Cerebellum (tissue), 4 donors: ENCODE measurements at places on chromosomes 7 and 10.

DNA sequence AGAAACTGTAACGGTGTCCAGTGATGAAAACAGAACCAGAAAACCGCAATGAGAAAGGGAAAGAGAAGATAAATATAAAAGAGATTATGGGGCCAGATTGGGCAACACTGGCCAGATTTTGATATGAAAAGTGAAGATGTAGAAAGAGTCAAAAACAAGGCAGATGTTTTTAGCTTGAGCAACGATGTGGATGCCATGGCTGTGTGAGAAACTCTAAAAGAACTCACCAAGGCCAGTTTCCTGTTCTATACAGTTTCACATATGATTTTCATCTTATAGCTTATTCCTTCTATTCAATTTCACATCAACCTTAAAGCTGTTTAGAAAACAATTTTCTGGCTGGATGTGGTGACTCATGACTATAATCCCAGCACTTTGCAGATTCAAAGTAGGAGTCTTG, 36.3 kb downstream of the CSTF2T start:
- DNase-seq, result no peak

- DNase-seq, result no peak
These were observed 29.3 kb downstream of the AP3M1 start for GRCh38 chr10:74121368-74121767.

- DNase-seq, result no peak
These were observed 839.7 kb downstream of the CNTNAP2 start for GRCh38 chr7:146956321-146956720.

DNA sequence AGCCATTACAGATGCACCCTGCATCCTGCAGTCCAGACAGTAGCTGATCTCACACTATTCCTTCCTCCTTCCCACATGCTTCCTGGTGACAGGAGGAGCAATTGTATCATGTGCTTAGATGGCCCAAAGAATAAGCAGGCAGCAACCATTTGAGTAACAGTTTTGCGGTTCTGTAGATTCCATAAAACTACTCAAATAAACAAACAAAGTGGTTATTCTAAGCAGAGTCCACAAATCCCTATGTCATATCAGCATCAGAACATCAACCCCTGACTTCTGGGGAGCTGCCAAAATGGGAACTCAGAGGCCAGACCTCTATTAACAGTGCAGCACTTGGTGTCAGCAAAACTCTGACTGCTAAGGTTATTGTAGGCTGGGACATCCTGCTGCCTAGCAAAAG, 226.0 kb downstream of the SORCS1 start:
- no peak for DNase-seq

DNA sequence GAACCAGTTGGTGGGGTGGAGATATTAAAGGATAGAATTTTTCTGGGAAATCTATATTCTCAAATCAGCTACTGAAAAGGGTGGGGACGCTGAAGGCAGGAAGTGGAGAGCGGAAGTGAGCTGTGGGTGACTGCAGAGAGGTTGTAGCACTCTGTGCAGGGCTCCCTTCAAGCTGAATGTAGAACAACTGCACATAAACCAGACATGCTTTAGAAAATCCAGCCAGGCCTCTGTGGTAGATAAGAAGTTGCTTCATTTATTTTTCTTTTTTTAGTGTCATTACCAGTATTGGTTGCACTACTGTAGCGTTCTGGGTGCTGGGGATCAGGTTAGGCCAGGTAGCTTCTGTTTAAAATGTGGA, 127.8 kb downstream of the CELF2 start:
- DNase-seq, result no peak

DNA sequence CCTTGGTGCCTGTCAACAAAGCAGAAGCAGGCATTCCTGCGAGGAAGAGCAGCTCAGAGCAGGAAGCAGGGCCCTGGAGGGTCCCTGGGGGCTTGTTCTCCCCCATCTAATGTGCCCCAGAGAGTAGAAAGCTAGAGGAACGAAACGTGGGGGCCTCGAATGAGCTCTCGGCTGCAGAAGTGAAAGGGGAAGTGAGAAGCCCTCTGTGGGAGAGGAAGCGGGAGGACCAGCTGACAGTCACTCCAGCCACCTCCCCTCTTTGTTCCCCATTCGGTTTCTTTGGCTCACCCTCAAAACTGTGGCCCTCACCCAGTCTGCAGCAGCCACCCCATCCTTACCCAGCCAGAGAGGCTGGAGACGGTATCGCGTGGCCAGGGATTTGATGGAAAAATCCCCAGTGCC, 25.0 kb downstream of the C10orf105 start:
- no peak for DNase-seq

DNA sequence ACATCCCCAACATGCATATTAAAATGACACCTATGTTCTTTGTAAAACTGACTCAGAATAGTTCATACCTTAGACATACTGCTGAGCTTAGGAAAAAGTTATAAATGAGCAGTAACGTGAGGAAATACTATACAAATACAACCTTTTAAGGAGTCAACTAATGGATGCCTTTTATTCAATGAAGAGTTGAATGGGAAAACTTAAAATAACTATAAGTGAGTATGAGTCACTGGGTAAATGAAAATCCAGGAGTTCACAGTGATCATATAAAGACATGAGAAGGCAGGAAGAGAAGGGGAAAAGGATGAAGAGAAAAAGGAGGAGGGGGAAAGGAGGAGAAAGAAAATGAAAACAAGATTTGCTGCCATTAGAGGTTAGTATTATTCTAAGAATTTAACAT, 157.8 kb upstream of the PCDH15 start:
- DNase-seq, result no peak

GRCh38 chr10:6659451-6659850, 79.4 kb upstream of the PRKCQ start:
- DNase-seq, result no peak

DNA sequence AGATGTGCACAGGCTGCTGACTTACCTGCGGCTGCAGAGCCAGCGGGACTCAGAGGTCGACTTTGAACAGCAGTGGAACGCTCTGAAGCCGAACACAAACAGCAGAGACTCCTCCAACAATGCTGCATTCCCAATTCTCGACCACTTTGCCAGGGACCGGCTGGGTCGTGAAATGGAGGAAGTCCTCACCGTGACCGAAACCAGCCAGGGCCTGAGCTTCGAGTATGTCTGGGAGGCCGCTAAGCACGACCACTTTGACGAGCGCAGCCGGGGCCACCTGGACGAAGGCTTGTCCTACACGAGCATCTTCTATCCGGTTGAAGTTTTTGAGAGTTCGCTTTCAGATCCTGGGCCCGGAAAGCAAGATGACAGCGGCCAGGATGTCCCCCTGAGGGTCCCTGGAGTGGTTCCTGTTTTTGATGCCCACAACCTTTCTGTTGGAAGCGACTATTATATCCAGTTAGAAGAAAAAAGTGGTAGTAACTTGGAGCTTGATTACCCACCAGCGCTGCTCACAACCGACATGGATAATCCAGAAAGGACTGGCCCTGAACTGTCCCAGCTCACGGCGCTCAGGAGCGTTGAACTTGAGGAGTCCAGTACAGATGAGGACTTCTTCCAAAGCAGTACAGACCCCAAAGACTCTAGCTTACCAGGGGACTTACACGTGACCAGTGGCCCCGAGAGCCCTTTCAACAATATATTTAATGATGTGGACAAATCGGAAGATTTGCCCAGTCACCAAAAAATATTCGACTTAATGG, 19.4 kb upstream of the BHLHA15 start:
- DNase-seq, result no peak

GRCh38 chr7:38453168-38453567, 178.0 kb downstream of the AMPH start:
- DNase-seq, result no peak

DNA sequence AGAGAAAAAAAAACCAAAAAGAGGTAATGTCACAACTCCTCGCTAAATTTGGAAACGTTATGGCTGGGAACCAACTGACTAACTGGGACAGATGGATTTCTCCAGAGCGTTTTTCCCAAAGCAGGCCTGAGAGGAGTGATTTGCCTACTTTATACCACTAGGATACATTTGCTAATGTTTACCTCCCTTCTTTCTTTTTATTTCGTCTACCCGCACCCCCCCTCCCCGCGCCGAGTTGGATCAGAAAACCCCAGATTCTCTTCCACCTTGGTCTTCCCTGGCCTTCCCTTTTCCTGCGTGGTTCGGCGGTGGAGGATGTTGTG, 7.2 kb downstream of the CPA2 start:
- DNase-seq, result peak; percentile 53

DNA sequence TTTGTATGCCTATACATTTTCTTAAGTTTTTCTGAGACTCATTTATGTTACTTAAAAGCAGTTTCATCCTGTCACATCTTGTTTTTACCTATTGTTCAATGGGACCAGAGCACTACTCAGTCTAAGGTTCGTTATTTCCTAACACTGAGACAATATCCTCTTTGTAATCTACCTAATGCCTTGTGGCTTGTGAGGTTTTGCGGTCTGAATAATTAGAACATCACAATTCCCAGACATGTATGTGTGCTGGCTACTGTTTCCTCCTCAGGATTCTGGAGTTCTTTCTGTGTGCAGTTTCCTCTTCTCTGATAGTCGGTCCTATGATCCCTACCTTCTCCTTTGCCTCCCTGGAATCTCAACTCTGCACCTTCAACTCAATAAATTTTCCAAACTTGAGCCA, 620.2 kb downstream of the ANKRD7 start:
- DNase-seq, result no peak

- no peak for DNase-seq
These were observed 111.9 kb downstream of the GPAM start for GRCh38 chr10:112071596-112072133.

- no peak for DNase-seq
These were observed 35.7 kb upstream of the RHOBTB1 start for GRCh38 chr10:60979667-60980104.

DNA sequence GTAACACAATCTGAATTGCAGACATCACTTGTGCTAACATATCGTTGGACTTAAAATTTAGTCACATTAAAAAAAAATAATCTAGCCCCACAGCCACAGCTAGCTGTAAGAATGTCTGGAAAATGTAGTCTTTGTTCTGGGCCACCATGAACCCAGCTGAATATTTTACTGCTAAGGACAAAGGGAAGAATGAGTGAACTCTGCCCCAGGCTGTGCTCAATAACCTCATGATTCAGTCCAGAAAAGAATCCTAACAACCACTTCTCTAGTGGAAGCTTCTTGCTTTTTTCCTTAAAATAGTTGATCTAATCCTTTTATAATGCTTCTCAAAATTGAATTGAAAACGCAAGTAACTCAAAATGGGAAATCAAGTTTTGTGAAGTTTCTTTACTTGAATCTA, 25.6 kb upstream of the SOSTDC1 start:
- no peak for DNase-seq

- DNase-seq, result no peak
These were observed 718 bp downstream of the DYNC2I1 start for GRCh38 chr7:158856883-158857668.

DNA sequence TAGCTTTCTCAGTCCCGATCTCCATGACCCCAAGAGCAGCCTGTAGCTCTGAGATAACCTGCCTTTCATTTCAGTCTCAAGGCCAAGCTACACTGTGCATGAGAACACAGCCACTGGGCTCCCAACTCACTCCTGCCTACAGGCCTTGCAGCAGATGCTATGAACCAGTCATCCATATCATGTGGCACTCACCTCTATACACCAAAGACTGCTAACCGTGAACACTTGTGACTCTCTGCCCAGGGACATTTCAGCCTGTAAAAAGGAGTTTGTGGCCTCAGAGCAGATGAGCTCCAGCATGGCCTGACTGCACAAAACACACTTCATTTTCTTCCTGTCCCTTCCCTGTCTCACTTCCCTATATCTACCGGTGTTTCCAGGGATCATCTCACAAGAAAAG, 56.9 kb upstream of the NPY start:
- DNase-seq, result no peak

DNA sequence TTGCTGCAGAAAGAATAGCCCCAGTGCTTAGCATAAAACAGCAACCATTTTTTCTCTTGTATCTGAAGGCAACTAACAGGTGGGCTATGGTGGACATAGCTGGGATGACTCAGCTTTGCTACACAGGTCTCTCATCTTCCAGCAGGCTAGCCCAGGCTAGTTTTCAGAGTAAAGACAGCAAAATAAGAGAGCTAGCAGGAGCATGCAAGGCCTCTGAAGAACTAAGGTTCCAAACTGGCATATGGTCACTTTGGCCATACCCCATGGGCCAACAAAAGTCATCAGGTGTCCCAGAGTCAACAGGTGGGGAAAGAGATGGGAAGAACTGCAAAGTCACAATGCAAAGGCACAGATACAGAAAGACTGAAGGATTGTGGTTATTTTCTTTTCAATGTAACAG, 571.6 kb upstream of the MGMT start:
- DNase-seq, result no peak

DNA sequence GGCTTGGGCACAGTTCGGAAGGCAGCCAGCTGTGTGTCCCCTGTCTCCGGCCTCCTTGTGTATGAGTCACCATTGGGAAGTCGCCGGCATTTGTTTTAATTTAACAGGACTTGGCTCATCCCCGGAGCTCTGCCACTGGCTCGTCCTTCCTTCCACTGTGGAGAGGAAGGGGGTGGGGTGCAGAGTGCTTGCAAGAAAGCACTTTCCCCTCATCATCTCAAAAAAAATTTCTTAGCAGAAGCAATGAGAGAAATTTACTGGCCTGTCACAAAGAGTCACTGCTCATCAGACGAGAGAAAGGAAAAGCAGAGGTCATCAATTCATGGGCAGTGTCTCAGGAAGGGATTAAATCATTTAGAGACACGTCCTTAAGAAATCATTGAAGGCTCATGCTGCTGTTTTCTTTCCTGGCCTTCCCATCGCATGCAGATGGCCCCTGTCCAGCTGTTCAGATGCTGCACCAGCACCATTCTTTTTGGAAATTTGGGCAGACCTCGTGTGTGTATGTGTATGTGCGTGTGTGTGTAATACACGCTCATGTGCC, 93.3 kb downstream of the BMS1 start:
- DNase-seq, result no peak

GRCh38 chr7:108311446-108312168, 144.6 kb downstream of the NRCAM start:
- no peak for DNase-seq

DNA sequence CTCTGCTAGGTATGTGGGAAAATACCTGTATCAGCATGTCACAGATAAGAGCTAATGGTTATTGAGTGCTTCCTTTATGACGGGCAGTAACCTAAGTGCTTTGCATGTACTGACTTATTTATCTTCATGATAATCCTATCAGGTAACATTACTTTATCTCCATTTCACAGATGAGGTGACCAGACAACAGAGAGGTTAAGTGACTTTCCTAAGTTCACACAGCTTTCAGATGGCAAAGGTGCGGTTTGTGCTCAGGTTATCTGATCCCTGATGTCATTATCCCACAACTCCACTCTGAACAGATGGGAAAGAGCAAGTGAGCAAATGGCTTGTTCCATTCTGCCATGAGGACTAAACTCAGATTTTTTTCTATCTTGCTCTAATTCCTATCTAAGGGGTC, 217.0 kb upstream of the PODXL start:
- DNase-seq, result no peak

DNA sequence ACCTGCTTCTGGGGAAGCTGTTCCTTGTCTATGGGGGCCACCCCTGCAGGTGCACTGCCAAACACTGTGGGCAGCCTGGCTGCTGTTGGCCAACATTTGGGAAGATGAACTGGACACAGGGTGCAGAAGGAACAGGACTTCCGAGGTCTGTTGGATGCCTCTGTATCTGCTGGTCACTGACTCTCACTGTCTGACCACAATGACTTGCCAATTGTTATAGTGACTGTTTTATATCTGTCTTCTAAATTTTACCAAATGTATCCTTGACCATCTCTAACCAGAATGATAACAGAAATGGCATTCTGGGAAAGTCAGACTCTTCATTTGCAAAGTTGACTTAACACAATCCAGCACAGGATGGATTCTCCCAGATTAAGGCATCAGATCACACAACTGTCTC, 214.0 kb upstream of the PRSS58 start:
- no peak for DNase-seq
